Stomach (tissue), 19 donors: ENCODE measurements at places on chromosomes 6 and 20.

DNA sequence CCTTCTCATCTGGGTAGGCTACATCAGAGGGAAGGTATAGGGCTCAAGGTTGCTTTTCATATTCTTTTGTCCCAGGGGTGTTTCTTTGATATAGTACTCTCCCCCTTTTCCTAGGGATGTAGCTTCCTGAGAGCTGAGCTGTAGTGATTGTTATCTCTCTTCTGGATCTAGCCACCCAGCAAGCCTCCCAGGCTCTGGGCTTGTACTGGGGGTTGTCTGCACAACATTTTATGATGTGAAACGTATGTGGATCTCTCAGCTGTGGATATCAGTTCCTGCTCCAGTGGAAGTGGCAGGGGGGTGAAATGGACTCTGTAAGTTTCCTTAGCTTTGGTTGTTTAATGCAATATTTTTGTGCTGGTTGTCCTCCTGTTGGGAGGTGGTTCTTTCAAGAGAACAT, 437.3 kb upstream of the SYNCRIP start:
- no peak for DNase-seq

- no peak for DNase-seq
Observed at GRCh38 chr6:7087491-7087979, 20.2 kb upstream of the RREB1 start.

- no peak for DNase-seq
Observed at GRCh38 chr6:135608031-135608430, 110.5 kb upstream of the AHI1 start.

DNA sequence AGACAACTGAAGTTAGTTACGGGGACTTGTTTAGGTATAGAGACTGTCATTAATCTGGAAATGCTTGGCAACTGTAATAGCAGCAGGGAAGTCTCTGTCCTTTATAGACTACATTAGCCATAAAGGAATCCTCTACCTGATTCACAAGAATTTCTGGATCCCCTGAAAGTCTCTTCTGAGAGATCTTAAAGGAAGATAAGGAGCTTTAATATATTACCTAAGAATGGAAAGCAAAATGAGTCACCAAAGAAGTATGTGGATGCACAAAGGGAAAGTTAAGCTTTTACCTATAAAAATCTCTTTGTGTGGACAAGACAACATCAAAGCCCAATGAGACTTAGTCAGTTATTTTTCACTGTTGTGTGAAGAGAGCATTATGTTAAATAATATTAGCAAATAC, 92.2 kb upstream of the RSPO3 start:
- DNase-seq: no peak

DNA sequence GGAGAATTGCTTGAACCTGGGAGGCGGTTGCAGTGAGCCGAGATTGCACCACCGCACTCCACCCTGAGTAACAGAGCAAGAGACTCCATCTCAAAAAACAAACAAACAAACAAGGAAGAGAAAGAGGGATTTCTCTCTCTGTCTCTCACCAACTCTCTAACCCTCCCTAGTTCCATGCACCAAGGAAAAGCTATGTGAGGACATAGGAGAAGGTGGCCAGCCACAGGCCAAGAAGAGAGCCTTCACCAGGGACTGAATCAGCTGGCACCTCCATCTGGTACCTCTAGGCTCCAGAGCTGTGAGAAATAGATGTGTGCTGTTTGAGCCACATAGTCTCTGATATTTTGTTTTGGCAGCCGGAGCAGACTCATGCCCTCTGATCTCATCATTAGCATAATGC, 9.0 kb upstream of the FAM110A start:
- peak; percentile 1 for DNase-seq

DNA sequence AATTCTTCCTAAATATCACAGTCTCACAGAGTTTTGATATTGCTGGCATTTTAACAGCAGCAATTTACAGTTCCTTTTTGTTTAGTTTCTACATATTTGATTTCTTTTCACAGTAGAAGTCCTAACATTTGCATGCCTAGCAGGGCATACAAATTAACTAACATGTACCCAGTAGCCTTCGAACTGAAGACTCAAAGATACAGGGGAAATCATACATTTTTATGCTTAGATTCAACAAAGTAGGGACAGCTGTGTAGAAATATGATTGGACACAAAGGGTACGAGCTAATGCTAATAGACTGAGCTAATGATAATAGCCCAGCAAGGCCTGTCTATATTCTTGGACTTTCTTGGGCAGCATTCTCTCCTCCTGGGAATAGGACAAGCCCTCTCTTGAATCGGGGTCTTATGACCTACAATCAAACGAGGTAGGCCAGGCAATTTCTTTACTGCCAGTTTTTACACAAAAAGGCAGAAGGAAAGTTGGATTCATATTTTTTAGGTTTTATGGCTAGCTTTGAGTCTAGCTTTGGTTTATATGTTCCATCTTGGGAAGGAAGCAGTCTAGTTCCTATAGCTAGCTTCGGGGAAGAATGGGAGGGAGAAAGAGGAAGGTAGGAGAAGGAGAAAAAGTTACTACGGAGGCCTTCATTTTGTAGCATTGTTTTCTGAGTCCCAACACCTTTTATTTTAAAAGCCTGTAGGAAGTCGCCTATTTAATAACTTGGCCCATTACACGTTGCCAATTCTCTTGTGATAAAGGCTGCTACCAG, 115.8 kb downstream of the HFE start:
- DNase-seq: no peak
